ENCODE measurements at places on chromosomes 1 and 21.

- DNase-seq = no peak
Measured at GRCh38 chr1:21312407-21312992, 22.2 kb upstream of the ECE1 start.

DNA sequence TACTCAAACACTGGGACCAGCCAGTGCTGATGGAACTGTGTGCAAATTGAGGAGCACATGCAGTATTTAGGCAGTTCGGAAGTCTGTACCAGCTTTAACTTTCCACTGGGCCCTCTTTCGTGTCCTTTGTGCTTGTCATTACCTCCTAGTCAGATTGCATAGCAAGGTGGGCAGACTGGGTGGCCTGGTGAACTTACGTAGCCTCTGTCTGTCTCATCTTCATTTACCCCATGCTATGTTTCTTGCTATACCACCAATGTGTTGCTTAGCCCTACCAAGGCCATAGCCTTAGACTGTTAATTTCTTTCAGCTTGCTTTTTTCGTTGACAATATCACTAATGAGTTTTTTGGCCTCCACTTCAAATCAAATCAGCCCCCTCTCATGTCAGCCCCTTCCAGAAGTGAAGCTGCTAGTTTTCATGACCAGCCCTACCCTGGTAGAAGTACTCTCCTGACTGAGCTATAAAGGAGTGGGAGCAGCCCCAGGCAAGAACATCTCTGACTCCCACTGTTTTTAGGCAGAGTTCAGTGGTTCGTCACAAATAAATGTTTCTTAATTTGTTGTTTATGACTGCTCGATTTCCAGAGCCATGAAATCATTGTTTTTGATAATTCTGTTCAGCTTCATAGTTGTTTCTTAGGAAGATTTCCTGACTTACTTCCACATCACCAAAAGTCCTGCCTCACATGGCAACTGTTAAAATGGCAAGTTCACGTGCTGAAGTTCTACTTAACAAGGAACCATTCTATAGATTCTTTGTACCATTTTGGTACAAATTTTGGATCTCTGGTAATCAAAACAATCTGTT, 19.3 kb downstream of the PRKACB start:
- no peak for DNase-seq

DNA sequence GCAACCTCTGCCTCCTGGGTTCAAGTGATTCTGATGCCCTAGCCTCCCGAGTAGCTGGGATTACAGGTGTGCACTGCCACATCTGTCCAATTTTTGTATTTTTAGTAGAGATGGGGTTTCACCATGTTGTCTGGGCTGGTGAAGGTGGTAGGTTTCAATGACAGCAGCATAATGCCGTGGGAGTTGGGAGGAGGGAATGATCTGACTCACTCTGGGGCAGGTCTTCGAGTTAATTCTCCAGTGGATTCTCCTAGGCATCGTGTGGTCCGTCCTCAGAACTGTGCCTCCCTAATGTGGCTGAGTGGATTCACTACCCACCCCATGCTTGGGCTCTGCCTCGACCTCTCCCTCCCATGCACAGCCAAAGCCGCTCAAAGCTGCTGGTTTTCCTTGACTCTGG, 1.7 kb upstream of the GPR37L1 start:
- no peak for DNase-seq

GRCh38 chr1:101420406-101420805, 183.6 kb downstream of the S1PR1 start:
- DNase-seq = no peak

GRCh38 chr1:10498231-10498630, 23.5 kb downstream of the PEX14 start:
- DNase-seq = no peak

DNA sequence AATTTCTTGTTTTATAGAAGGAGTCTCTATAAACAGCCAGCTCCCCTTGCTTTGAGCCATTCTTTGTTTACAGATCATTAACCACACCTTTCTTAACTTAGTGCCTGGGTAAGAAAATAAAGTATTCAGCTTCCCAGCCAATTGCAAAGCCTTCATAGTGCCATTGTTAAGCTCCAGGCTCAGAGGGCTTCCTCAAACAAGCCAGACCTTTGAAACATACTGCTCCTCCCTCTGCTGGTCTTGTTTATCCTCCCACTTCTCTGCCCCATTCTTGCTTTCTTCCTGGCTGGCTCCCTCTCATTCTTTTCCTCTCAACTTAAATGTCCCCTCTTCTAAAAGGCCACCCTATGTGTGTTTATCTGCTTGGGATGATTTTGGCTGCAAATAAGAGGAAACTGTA, 319.4 kb upstream of the ST6GALNAC5 start:
- DNase-seq = no peak

DNA sequence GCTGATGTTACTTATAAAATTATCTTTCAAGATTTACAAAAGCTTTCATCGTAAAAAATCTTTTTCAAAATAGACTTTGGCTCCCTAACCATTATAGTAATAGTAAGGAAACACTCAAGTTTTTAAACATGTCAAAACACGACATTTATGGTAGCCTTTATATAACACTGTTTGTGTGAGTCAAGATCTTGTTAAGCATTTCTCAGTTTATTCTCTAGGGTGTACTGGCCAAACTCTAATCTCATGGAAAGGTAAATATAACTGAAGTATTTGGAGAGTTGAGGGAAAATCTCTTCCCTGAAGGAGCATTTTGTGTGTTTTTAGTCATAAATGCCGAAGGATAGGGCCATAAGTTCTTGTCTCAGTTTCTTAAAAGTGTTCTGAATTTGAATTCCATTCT, 790.9 kb upstream of the NCAM2 start:
- DNase-seq = no peak

DNA sequence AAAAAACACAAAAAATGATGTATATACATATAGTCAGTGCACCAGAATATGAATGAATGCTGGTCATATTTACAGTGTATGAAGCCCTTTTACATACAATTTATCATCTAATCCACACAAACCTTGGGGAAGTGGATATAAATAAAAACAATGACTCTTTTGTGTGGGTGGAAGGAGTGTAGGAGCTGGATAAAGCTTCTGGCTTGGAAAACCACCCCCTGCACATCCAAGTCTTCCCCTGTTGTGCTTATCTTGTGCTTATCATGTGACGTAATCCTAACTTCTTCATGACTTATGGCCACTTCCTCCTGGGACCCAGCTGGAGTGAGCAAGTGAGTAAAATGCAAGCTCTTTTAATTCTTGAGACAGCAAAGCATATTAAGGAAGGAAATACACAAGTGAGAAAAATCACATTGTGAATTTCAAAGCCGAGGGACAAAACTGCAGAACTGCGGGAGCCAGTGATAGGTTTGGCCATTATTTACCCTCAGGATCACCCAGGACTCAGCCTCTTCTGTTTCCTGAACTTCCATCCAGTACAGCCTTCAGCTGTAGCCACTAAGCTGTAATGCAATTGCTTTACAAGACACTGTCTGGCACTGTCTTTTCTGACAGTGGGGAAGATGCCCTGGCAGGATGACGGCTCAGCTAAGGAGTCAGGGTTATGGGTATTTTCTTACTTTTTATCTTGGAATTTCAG, 104.0 kb upstream of the PPM1J start:
- peak; percentile 4 for DNase-seq

DNA sequence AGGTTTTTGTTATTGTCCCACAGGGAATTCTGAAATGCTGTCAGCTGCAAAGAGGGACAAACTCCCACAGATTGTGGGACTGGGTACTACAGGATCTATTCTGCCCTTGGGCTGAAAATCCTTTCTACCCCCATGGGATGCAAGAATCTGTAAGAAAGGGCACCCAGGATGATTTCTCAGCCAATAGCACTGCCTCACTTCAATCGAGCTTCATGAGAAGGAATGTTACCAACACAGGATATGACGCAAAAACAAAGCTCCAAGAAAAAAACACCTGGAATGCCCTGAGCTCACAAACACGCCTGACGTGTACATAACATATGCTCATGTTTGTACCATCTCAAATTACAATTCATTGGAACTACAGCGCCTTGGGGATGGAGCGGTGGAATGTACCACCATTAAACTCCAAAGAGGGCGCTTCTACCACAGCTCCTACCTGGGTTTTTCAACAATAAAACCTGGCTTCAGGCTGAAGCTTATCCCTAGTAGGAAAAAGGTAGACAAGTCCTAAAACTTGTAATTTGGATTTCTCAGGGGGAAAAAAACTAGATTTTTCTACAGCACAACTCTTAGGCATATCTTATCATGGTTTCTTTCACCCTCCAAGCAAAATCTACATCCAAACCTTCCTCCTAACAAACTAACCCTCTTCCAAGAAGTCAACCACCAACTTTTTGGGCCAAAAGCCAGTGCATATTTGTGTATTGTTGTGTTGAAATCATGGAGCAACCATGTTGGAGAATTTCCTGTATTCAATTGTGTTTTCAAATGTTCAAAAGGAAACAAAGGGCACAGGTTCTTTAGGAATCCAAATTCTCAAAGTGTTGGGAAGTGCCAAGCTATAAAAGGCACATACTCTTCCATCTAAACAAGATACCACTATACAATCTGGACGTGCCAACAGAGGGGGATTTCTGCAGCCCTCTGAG, 78.9 kb downstream of the TGFBR3 start:
- no peak for DNase-seq

DNA sequence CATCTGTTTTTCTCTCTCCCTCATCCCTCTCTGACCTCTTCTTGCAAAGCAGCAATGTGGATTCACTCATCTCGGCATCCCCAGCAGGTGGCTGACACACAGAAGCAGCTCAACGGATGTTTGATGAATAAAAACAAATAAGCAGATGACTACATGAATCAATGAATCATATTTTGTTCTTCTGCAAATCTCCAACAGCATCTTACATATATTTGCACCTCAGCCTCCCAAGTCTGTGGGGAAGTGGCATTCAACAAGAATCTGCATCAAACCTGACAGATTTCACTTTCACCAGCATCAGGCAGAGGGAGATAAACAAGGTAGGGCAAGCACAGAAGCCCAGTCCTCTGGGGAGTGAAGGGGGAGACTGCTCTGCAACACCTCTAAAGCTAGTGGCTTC, 34.0 kb downstream of the CAPN8 start:
- DNase-seq = no peak

GRCh38 chr1:153535242-153536011, at the start of gene S100A6:
Gene S100A6, minus strand, starts transcription at chr1:153535991. Its CDS starts 652 bp downstream, at chr1:153535339.
- no peak for DNase-seq

GRCh38 chr1:46288485-46289133, 14.8 kb downstream of the LRRC41 start:
- no peak for DNase-seq

GRCh38 chr1:203969846-203970245, 103.1 kb upstream of the SOX13 start:
- no peak for DNase-seq

DNA sequence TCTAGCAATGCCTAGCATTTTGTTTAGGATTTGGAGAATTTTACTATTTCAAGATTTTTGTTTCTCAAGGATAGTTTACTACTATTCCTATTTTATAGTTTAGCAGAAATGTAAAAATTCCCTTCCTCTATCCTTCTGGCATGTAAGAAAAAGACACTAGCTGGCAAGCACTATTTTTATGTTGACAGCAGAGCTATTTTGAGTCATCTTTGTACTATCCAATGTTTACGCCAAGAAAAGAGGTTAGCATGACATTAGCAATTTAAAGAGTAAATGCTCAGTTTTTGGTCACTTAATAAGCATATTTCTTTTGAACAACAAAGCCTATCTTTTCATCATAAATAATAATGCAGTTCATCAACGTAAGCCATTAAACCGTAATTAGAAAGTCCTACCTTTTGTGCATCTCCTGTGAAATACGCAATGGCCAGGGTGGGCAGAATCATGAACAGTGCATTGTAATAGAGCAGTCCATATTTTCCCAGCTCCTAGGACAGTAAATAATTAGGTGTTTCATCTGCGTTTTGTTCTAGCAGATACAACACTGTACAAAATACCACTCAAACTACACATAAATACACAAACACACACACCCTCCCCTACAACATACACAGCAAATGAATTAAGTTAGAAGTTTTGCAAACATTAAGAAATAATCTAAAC, 12.0 kb downstream of the SLC35D1 start:
- DNase-seq = no peak

GRCh38 chr1:107076841-107077240, 20.4 kb downstream of the PRMT6 start:
- no peak for DNase-seq

DNA sequence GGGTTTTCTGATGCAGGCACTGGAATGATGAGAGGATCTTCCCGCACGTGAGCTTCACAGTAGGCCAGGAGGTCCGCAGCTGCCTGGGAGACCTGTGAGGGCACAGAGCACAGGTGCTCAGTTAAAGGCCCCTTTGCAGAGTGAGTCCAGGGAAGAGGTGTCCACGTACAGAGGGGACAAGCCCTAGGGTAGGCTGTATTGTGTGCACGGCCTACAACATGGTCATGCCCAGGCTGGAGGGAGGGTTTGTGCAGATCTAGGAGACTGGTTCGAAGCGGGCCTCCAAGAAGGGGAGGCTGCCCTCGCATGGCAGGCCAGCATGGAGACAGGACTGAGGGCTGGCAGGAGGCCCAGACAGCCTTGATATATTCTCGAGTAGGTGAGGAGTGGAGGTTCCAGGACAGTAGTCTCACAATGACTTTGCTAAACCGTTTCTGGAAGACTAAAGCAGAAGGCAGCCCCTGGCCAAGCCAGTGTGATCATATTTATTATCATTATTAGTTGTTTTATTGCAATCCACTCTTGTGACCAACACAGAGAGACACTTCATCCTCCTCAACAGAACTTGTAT, 48.0 kb upstream of the B3GALNT2 start:
- no peak for DNase-seq

- no peak for DNase-seq
Measured at GRCh38 chr1:211643324-211644212, 31.9 kb downstream of the NEK2 start.

GRCh38 chr1:236281654-236282424, at the start of gene ERO1B:
Gene ERO1B, minus strand, starts transcription at chr1:236281958. Its CDS starts 175 bp downstream, at chr1:236281783.
- peak; percentile 85 for DNase-seq

GRCh38 chr21:14075346-14076142, 135.2 kb downstream of the LIPI start:
- DNase-seq = no peak

DNA sequence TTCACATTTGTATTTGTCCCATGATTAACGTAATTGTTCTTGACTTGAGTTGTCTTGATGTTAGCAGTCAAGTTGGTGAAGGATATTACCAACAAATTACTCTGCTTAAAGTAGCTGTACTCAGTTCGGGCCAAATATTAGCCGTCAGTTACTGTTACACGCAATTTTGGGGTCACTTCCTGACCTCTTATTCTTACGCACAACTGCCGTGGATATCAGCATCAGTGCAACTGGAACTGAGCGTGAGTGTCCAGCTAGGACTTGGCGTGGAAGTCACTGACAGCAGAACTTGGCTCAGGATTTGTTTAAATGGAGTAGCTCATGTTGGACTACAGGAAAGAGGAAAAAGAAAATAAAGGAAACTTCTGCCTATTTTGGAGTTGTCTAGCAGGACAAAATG, 56.4 kb downstream of the ADAMTS1 start:
- DNase-seq = no peak

- DNase-seq = no peak
Measured at GRCh38 chr1:18642278-18643095, 11.8 kb downstream of the PAX7 start.

DNA sequence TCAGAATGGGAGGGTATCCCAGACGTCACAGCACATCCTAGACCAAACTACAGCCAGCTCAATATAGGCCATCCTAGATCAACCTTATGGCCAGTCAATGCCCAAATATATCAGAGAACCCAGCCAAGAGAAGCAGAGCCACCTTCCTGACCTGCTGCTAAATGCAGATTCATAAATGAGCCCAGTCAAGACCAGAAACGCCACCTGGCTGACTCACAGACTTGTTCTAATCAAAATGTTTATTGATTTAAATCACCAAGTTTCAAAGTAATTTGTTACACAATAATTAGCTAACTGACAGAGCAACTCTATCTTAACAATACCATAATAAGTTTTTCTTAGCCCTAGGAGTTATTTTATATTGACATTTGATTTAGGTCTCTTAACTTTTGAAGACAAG, 28.6 kb downstream of the ZNF644 start:
- DNase-seq = no peak

GRCh38 chr1:162165528-162165927, 96.0 kb downstream of the NOS1AP start:
- DNase-seq = no peak

Data from amniotic stem cell (primary cell).